Suppressor macrophage treated with lipopolysaccharide for 4 hours (primary cell): ENCODE measurements at places on chromosomes 7 and 10.
A peak's percentile ranks its signal among the peaks of the same experiment; 100 is the strongest.

GRCh38 chr10:35643151-35644049 lies 1.3 kb upstream of the FZD8 start:
- peak; percentile 21 for DNase-seq

DNA sequence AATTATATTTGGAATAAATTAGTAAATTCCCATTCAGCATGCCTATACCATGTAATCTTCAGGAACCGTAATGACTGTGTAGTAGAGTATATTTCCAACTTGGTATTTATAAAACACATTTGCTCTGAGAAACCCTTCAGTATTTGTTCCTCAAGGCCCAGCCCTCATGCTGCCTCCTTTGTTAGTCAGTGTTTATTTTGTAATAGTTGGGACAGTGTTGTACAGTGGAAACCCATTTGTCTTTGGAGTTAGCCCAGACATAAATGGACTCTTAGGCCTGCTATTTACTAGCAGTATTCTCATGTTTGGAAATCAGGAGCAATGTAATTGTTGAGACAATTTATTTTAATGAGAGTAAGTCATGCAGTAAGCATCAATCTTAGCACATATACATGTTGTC lies 686.9 kb downstream of the AUTS2 start:
- no peak for DNase-seq

DNA sequence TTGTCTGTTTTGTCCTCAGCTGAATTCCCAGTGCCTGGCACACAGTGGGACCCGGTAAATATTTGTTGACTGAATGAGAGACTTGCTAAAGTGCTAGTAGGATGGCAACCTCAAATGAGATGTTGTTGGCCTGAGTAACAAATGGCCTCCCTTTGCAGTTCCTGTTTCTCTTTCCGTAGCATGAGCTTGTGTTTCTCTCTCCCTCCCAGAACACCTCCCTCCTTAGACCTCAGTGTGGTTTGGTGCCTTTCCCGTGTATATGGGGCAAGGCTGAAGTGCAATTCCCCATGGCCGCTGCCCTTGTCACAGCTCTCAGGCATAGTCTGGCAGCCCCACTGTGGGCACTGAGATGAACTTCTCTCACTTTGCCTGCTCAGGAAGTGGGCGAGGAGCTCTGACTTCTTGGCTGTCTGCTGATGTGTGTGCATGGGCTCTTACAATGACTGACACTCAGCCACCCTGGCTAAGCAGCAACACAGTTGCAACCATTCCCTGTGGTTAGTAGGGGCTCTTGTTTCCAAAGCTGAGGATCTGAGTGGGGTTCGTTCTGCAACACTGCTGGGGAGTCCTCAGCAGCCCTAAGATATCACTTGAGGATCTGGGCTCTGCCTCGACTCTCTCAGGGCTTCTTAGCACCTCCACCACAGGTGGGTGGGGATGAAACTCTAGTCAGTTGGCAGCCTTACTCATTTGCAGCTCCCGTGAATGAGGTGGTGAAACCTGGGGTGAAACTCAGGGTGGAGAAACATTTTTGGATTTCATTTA lies 136.1 kb downstream of the ICA1 start:
- DNase-seq = peak; percentile 48

- DNase-seq = no peak
Observed at GRCh38 chr7:48366096-48366495, 194.8 kb downstream of the ABCA13 start.

DNA sequence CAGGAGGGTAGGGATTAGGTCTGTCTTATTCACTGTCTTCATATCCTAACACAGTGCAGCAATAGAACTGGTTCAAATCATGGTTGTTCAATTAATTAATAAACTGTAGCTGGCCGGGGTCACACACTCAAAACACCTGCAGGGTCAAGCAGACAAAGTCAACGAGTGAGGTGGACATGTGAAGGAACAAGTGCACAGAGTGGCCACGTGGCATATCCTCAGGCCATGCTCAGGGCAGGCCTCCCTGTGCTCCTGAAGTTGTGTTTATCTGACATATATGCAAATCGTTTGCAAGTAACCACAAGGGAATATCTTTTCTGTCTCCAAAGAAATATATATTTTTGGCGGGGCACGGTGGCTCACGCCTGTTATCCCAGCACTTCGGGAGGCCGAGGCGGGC lies 98.5 kb upstream of the ZMIZ1 start:
- DNase-seq = no peak

DNA sequence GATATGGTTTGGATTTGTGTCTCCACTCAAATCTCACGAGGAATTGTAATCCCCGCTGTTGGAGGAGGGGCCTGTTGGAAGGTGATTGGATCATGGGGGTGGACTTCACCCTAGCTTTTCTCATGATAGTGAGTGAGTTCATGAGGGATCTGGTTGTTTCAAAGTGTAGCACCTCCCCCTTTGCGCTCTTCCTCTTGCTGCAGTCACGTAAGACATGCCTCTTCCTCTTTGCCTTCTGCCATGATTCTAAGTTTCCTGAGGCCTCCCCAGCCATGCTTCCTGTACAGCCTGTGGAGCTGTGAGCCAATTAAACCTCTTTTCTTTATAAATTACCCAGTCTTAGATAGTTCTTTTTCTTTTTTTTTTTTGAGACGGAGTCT lies 17.1 kb downstream of the CDNF start:
- DNase-seq = peak; percentile 30

GRCh38 chr10:80535671-80536360 lies 1.9 kb upstream of the SH2D4B start:
- DNase-seq = peak; percentile 79

- DNase-seq = no peak
Observed at GRCh38 chr10:19041171-19041570, 7.4 kb upstream of the MALRD1 start.

GRCh38 chr10:23994459-23995046 lies 214.4 kb upstream of the KIAA1217 start:
- DNase-seq = peak; percentile 37

- DNase-seq = peak; percentile 23
Observed at GRCh38 chr7:156473476-156474240, 166.9 kb upstream of the RNF32 start.

DNA sequence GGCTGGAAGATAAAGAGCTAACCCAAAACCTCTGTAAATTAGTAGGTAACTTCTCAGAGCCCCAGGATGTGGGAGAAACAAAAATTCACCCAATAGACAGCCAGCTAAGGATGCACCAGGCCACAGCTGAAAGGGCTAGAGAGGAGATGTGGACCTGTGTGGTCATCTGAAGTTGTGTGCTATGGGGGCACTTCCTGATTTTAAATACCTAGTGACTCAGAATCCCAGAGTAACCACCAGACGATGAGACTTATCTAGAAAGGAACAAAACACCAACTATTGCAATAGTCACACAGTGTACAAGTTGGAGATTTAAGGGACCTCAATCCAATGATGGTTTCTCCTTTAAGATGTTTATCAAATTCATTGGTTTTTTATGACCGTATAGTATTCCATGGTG lies 408.3 kb upstream of the ANKRD30A start:
- no peak for DNase-seq

DNA sequence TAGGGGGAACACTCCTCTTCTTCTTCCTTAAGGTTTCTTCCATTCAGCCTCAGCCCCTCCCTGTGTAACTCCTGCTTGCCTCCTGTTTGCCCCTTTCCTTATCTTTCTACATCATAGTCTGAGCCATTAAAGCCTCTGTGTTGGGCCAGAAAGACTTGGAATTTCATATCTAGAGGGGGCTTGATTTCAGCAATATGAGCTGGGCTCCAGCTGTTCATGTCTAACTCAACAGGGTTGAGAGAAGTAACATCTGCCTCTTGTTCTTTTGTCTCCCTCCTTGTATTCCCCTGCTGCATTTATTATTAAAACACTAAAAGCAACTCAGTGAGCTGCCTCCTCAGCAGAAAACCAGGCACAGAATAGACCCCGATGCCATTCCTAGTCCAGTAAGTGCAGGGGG lies 17.6 kb downstream of the SEC24C start:
- DNase-seq = no peak

- DNase-seq = no peak
Observed at GRCh38 chr7:28858895-28859294, 99.2 kb downstream of the TRIL start.

- DNase-seq = no peak
Observed at GRCh38 chr10:25047088-25047487, 30.7 kb downstream of the THNSL1 start.

DNA sequence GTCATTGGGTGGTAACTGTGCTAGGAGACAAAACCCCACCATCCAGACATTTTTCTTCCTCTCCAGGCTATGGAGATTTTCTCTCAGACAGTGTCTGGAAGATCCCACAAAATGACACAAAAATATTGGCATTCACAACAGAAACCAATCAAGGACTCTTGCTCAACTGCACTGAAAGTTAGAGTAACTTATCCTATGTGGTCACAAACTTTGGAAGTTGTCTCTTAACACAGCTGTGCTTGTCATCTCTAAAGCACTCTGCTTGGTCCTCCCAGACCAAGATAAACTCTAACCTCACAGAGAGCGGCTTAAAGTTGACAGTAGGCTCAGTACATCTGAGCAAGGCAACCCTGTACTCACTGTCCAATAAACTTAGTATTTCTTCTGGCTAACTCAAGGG lies 74.9 kb downstream of the AKR1C4 start:
- DNase-seq = no peak

DNA sequence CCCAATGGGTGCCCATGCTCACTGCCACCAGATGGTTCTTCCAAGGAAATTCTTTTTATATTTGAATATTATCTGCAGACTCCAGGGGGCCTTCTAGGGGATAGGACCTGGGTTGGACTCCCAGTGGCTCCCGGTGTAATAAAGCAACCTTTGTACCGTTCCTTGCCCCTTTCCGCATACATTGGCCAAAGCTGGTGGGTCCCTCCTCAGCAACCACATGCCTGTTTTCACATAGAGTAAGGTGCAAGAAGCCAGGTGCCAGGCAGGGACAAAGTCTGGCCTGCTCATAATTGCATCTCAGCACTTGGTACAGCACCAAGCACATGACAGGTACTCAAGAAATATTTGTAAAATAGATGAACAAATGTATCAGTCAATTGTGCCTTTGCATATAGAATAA lies 46.4 kb upstream of the PPP1R3C start:
- no peak for DNase-seq

GRCh38 chr7:130985361-130985760 lies 251.4 kb upstream of the KLF14 start:
- DNase-seq = no peak

DNA sequence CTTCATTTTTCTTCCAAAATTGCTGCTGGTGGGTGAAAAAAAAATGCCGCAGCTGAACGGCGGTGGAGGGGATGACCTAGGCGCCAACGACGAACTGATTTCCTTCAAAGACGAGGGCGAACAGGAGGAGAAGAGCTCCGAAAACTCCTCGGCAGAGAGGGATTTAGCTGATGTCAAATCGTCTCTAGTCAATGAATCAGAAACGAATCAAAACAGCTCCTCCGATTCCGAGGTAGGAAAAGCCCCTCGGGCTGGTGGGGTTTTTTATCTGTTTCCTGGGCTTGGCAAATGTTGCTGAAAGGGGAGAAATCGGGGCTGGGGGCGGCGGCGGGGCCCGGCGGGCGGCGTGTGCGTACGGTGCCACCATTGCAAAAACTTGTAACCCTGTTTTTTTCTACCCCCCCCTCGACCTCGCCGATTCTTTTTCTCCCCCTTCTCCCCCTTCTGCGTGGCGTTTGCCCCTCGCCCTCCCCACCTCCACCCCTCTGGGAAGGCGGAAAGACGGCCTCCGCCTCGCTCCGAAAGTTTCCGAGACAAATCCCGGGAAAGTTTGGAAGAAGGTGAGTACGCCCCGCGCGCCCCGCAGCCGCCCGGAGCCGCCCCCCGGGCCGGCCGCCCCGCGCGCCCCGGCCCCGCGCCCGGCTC lies 789 bp downstream of the TCF7L2 start:
- DNase-seq = peak; percentile 58

DNA sequence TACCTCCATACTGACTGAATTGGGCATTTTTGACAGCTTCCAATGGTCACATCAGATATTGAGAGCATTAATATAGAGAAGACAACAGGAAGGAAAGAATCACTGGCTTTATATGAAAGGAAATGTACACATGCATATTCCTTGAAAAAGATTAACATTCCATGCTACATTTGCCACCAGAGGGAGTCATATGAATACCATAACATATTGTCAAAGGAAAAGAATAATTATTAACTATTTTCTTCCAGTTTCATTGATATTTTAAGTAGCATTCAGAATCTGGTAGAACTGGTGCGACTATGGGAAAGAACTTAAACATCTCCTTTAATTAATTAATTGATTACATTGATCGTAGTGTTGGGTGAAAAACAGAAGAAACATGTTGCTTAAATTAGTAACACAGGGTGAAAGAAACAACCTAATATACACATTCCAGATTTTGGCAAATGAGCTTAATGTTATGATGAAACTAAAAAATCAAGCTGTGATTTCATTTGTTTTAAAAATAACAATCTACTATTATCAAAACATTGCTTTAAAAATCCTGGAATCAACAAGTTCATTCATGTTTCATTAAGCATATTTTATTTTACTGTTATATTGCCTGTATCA lies 71.5 kb downstream of the GPR85 start:
- peak; percentile 48 for DNase-seq

DNA sequence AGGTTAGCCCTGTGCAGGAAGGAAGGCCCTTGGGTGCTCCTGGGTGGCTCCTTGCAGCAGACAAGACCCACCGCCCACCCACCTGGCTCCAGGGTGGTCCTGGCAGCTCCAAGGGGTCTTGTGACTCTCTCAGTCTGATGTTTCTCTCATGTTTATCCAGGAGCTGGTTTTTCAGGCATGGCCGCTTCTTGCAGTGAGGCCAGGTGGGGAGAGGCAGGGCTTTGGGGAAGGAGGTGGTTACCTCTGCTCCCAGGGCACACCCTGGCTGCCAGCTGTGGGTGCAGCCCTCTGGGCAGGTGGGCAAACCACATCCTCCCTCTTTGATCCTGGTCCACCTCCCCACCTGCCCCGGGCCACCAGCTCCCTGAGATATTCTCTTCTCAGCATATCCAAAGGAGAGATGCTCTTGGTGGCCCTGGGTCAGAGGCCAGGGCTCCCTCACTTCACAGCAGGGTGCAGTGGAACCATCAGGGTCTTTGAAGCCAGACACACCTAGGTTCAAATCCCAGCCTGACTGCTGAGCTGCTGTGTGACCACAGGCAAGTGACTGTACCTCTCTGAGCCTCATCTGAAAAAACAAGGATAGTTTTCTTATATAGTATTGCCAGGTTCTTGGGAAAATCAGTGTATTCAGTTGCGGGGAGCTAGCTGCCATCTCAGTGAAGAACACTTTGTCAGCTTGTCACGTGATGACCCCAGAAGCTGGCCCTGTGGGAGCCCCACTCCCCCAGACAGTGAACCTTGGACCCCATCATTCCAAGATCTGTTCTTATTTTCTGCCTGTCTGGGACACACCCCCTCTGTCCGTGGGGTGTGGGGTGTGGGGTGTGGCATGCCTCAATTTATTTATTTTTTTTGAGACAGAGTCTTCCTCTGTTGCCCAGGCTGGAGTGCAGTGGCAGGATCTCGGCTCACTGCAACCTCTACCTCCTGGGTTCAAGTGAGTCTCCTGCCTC lies 11.5 kb downstream of the GTF2IRD1 start:
- no peak for DNase-seq

DNA sequence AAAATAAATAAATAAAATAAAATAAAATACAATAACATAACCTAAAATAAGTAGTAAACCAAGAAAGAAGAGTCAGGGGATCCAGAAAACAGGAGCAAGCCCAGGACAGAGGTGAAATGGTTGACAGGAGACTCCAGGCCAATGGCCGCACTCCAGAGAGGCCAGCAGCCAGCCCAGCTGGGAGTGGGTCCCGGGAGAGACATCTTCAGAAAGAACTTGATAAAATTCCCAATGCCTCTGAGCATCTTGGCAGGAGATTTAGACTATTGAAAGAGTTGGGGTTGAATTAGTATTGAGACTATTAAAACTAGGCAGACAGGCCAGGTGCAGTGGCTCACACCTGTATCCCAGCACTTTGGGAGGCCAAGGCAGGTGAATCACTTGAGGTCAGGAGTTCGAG lies 62.6 kb downstream of the CLIP2 start:
- no peak for DNase-seq
